ENCODE measurements at places on chromosomes 16 and 17.

- no peak for DNase-seq
These were observed 6.7 kb downstream of the TMEM92 start for GRCh38 chr17:50280801-50281441.

- DNase-seq: no peak
These were observed 65.7 kb downstream of the CENPV start for GRCh38 chr17:16287563-16288027.

DNA sequence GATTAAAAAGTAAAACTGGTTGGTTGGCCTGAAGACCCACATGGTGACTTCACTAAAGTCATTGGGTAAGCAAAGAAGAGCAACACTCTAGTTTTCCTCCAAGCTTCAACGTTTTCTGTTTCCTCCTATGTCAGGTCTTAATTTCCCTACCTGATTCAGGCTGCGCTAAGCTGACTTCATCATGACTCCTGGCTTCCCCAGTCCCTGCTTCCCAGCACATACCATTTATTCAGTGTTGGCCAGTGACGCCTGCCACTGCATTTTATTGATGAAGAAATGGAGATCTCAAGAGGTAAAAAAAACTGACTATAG, 645.3 kb downstream of the WWOX start:
- no peak for DNase-seq

DNA sequence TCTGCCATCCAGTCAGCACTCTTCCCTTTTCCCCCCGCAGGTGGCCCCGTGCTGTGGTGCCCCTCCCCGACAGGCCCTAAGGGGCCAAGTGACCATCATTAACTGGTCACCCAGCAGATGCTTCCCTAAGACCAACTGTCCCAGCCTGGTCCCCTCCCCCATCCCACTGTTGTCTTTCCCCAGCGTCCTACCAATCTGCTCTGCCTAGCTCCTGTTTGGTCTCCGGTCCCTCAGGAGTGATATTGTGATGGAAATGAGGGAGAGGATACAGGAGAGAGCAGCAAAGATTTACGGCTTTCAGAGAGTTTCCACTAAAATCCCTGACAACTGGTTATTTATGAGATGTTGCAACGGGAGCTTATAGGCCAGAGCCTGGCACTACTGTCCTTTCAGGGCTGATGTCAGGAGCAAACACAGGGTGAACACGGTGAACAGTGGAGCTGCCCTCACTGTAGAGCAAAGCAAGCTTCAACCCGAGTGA, 1.4 kb upstream of the TTLL6 start:
- no peak for DNase-seq

GRCh38 chr17:68398691-68399637, 58.3 kb downstream of the WIPI1 start:
- no peak for DNase-seq

- DNase-seq: no peak
These were observed 121.1 kb downstream of the IRX5 start for GRCh38 chr16:55051571-55052347.

- no peak for DNase-seq
These were observed 100.7 kb downstream of the HIC1 start for GRCh38 chr17:2155573-2155972.

GRCh38 chr17:39800540-39800939, 62.8 kb downstream of the GRB7 start:
- DNase-seq: no peak

GRCh38 chr17:59436900-59437299, 105.4 kb downstream of the YPEL2 start:
- DNase-seq: no peak

DNA sequence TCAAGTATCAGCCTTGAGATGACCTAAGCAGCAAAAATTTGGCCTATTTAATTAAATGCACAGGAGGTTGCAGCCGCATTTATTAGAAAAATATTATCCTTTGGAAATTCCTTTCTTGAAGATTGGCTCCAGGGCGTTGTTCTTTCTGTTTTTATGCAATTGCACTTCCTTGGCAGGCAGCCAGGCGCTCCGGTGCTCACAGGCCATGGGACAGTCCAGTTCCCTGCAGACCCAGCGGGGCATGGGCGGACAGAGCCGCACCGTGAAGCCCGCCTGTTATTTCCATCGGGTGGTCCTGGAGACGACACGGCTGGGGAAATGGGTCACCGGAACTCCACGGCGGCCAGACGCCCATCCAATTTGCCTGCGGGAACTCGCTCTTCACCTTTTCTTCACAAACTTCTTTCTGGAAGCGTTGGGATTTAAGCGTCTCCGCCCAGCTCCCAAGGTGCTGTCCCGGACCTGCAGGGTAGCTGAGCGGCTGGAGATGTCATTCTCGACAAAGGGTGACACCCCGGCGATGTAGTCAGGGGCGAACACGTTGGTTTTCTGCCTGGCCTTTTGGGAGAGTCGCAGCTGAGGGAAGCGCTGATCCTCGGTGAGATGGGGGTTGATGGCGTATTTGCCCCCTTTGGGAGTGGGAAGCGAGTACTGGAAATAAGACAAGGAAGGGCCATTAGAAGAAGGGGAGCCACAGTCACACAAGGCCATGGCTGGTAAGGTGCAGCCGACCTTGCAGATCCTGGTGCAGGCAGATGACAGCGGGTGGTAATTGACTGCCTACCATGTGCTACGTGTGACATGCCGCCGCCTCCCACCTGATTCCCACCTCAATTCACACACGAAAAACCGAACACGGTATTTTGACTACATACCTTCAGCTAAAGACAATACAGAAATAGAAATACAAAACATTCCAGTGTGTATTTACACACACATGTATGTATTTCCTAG, 12.5 kb downstream of the NOB1 start:
- DNase-seq: no peak

GRCh38 chr17:55617441-55617840, 105.2 kb downstream of the TMEM100 start:
- DNase-seq: no peak

- DNase-seq: no peak
These were observed 96.1 kb upstream of the CDH5 start for GRCh38 chr16:66270333-66270927.

DNA sequence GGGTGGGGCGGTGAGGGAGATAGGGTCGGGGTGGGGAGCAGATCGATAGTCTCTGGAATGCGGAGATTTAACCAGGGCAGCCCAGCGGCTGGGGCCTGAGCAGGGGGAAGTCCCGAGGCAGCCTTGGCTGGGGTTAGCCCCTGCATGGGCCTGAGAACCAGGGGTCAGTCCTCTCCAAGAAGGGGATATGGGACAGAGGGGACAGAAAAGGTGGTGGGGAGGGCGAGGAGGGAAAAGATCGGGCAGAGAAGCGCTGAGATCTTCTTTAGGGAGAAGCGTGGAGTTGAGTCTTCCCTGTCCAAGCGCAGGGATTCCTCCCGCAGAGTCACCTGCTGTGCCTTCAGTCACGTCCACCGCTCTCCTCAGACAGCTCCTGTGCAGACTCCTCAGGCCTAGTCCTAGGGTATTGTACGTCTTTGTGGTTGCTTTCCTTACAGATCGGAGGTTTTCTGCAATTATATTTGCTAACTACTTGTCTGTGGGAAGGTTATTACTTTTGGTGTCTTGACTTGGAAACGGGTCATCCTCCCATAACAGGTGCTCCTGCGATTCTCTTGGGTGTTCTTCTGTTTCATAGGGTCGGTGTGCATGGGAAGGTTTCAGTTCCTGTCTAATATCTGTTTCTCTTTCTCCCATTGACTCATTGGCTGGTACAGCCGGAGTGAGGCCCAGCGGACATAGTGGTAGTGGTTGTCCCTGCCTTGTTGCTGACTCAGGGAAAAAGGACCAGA, 952 bp downstream of the CD300A start:
- DNase-seq: no peak

DNA sequence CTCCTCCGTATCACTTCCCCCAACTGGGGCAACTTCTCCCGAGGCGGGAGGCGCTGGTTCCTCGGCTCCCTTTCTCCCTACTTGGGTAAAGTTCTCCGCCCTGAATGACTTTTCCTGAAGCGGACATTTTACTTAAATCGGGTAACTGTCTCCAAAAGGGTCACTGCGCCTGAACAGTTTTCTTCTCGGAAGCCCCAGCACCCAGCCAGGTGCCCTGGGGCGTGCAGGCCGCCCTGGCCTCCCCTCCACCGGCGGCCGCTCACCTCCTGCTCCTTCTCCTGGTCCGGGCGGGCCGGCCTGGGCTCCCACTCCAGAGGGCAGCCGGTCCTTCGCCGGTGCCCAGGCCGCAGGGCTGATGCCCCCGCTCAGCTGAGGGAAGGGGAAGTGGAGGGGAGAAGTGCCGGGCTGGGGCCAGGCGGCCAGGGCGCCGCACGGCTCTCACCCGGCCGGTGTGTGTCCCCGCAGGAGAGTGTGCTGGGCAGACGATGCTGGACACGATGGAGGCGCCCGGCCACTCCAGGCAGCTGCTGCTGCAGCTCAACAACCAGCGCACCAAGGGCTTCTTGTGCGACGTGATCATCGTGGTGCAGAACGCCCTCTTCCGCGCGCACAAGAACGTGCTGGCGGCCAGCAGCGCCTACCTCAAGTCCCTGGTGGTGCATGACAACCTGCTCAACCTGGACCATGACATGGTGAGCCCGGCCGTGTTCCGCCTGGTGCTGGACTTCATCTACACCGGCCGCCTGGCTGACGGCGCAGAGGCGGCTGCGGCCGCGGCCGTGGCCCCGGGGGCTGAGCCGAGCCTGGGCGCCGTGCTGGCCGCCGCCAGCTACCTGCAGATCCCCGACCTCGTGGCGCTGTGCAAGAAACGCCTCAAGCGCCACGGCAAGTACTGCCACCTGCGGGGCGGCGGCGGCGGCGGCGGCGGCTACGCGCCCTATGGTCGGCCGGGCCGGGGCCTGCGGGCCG, 1.6 kb downstream of the HIC1 start:
- no peak for DNase-seq

DNA sequence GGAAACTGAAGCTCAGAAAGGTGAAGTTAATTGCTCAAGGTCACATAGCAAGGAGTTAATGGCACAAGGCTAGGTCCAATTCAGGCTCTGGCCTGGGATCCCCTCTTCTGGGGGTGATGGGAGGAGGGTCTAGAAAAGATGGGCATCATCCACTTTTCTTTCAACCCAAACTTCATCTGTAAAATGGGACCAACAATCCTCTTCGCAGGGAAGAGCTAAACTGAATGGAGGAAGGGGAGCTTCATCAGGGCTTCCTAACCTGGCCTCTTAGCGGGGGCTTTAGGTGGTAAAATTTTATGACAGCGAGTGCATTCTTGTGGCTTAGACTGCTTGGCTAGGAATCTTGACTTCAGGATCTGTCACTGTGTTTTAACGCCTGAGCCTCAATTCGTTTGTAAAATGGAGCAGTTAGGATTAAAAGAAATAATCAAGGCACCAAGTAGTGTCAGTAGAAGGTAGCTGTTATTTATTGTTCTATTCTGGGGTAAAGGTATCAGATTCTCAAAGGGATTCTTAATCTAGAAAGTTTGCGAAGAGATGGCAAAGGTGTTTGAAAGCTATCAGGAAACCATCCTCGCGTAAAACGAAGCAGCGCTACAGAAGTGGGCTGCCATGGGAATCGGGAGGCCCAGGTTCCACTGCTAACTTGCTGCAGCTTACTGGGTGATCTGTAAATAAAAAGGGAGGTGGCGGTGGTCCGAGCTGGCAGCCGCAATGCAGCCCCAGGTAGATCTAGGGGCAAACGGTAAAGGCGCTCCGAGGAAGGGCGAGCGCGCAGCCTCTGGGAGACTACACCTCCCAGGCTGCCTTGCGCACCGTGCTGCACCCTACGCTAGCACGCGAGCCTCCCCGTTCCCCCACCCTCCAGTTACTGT, 1.5 kb upstream of the SRCAP start:
- DNase-seq: no peak

GRCh38 chr17:77763023-77763422, 195.5 kb upstream of the TNRC6C start:
- DNase-seq: no peak

- no peak for DNase-seq
These were observed 28.4 kb upstream of the VWA3A start for GRCh38 chr16:22063888-22064467.

GRCh38 chr16:48246066-48246465, 1.3 kb downstream of the ABCC11 start:
- DNase-seq: no peak

DNA sequence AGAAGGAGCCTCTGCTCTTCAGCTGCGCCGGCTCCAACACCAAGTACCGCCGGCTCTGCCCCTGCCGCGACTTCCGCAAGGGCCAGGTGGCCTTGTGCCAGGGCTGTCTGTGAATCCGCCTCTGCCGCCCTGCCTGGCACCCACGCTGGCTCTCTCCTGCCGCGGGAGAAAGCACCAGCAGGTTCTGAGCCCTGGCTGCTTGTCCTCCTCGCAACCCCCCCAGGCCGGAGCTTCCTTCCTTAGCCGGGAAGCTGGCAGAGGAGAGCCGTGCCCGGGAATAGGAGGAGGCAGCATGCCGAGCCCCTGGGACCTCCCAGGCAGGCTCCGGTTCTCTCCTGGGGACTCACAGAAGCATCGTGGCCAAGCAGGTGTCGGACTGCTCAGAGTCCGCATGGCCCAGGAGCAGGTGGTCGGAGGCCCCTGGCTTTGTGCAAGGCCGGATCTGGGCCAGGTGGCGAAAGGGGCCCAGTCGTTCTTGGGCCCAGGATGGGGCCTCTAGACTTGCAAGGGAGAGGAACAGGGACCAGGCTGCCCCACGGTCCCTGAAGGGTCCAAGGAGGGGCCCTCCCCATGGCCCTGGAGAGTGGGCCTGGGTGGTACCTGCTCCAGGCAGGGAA, 80.6 kb downstream of the MGAT5B start:
- DNase-seq: no peak

DNA sequence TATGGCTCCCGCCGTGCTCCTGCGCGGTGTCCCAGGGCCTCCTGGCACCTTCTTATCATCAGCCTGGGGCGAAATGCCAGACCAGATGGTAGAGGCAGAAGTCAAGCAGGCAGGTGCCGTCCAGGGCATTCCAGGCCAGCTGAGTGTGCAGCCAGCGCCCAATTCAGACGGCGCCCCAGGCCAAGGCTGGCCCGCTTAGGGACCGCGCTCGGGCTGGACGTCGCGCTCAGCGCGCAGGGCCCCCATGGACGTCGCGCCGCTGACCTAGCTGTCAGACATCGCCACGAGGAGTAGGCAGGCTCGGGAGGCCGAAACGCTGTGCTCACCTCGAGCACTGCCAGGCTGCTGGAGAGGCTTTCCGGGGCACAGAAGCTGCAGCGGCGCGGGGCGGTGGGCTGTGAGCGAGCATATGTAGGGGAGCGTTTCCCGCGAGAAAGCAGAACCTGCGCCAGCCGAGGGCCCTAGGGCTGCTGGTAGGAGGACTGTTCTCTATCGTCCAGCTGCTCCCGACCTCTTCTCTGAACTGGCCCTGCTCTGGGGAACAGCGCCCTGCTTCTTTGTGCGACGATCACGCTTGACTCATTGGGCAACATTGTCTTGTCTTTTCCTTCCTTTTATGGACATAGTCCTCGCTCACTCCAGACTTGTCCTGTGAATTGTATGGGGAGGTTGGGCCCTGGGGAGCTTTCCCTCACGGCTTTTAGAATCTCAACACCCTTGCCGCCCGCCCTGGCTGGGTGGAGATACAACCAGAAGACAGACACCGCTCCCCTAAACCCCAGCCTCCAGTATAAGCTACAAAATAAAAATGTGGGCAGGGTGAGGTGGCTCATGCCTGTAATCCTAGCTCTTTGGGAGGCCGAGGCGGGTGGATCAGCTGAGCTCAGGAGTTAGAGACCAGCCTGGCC, 8.4 kb upstream of the CA4 start:
- DNase-seq: no peak

GRCh38 chr16:14202697-14203096, 131.6 kb downstream of the MRTFB start:
- no peak for DNase-seq

GRCh38 chr16:2881783-2882649, 999 bp upstream of the FLYWCH2 start:
- DNase-seq: no peak
